ENCODE measurements at places on chromosomes 11 and 22.

DNA sequence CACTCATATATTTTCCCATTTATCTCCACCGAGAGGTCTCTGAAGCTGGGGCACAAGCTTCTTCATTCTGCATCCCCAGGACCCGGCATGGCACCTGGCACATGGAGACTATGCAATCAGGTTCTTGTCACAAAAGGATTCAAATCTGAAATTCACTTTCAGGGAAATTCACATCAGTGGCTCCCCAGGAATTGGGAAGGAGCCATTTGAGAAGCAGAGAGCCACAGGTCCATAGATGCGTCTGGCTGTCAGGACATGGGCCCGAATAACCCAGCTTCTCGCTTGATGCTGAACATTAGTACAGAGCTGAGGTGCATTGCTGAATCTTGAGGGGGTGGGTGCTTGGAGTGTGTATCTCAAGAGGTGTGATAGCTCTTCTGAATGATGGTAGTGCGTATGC is 82.5 kb downstream of the TSPAN18 start:
- DNase-seq, result no peak

DNA sequence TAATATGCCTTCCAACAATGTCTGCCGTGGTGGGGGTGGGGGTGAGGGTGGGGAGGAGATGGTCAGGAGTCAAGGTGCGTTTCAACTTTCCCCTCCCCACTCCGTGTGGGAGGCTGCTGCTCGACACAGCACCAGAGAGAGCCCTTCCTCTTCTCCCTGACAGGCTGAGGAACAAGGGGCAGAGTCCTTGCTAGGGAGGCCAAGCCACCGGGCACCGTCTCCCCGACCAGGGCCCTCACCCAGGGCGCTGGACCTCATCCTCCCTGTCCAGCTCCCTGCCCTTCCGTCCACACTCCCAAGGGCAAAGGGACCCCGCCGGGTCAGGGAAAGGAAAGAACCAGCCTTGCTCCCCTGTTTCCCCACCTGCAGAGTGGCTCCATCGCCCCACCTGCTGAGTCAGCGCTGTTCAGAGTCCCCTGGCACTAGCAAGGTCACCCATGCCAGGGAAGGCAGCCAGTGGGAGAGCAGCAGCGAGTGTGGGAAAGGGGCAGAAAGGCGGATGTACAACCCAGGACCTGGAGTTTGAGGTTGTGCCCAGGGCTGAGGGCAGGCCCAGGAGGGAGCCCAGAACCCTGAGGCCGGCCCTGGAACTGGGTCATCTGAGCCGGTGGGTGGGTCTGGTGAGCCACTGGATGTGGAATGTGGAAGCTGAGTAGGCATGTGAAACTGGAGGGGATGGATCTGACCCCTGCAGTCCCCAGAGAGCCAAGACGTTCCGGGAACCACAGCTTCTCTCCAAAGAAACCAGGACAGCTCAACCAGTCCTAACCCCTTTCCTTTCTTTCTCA is 47.2 kb downstream of the BUD13 start:
- peak; percentile 57 for DNase-seq

DNA sequence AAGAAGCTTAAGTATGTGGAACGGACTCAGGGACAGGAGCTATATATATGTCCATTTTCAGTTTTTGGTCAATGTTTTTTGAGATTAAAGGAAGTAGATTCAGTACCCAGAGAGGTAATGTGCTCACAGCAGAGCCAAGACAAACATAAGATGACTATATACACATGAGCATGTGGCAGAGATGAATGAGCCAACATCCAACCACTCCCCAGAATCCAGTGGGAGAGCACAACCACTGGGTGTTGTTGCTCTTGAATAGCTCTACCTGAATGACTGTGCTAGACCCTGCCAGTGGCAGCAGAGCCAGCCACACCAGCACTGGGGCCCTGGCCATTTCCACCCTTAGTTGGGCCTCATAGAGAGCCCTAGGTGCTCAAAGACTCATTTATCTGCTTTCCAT is 10.7 kb upstream of the SYTL2 start:
- DNase-seq, result peak; percentile 41

DNA sequence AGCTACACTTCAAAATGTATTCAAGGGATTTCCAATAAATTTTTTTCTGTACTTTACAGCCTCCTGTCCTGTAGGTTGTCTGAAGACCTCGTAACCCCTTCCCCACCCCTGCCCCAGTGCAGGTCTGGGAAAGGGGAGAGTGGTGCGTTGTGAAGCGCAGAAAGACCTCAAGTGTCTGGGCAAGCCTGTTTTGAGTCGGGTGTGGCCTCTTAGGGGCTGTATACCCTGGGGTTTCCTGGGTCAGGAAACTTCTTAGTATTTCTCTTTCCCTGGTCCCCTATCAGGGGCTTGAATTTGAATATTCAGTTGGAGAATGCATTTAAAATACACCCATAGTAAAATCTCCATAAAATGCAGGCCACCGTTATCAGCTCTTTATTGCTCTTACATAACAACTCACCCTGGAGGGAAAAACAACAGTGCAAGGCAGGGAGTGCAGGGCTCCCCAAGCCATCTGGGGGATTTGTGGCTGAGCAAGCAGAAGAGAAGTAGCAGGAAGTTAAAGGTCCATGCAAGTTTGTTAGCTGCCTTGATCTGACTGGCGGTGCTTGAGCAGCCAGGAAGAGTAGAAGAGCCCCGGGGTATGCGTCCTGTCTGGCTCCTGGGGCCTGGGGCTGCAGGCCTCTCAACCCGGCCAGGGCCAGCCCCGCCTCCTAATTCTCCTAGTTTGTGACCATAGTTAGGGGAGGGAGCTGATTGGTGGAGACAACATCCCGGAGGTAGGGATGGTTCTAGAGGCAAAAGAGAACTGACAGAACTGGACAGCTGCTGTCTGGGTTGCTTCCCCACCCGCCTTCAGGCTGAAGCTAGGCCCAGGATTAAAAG is 25.7 kb downstream of the ARHGAP1 start:
- no peak for DNase-seq
